Left lung (tissue), 14 donors: ENCODE measurements at places on chromosomes 2 and 18.

- DNase-seq: no peak
These were observed 47.8 kb upstream of the CREB1 start for GRCh38 chr2:207481924-207482323.

- no peak for DNase-seq
These were observed 38.6 kb upstream of the MYCN start for GRCh38 chr2:15901808-15902130.

DNA sequence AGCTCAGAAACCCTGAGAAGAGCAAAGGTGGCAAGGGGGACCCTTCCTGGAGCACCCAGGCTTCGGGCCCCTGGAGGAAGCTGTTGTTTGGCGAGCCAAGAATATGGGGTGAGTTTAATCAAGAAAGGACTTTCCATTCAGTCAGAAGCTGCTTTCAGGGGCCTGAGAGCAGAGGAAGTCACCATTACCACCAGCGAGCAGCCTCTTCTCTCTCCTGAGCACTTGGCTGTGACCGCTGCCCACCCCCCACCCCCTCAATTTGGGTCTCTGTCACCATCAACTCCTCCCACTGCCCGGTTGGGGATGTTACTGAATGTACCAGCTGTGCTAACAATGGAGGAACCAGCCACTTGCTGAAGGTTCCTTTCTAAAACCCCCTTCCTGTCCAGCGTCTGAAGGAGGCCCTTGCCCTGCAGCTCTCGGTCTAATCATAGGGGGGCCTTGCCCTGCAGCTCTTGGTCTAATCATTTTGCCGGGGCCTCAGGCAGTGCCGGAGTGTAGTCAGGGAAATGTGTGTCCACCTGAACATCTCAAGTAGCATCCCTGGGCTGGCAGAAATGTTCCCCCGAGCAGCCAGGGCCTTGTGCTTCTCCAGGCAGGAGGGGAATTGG lies 943 bp downstream of the INPP5D start:
- no peak for DNase-seq

DNA sequence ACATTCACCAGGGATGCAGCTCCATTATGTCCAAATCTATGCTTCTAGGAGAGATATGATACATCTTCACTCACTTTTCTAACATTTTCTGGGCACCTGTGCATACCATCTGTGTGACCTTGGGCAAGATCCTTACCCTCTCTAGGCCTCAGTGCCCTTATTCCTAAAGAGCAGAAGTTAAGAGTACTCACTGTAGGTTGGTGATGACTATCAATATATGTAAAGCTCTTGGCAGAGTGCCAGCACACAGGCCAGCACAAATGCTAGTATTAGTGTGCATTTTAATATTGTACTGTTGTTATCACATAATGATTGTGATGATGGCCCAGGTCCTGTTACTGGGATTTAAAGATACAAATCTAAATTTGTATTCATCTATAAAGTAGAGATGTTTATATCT lies 199.2 kb downstream of the RAD51AP2 start:
- DNase-seq: no peak

GRCh38 chr2:190582736-190583506 lies 48.4 kb upstream of the NEMP2 start:
- no peak for DNase-seq

GRCh38 chr2:79393806-79394484 lies 118.9 kb upstream of the CTNNA2 start:
- no peak for DNase-seq

DNA sequence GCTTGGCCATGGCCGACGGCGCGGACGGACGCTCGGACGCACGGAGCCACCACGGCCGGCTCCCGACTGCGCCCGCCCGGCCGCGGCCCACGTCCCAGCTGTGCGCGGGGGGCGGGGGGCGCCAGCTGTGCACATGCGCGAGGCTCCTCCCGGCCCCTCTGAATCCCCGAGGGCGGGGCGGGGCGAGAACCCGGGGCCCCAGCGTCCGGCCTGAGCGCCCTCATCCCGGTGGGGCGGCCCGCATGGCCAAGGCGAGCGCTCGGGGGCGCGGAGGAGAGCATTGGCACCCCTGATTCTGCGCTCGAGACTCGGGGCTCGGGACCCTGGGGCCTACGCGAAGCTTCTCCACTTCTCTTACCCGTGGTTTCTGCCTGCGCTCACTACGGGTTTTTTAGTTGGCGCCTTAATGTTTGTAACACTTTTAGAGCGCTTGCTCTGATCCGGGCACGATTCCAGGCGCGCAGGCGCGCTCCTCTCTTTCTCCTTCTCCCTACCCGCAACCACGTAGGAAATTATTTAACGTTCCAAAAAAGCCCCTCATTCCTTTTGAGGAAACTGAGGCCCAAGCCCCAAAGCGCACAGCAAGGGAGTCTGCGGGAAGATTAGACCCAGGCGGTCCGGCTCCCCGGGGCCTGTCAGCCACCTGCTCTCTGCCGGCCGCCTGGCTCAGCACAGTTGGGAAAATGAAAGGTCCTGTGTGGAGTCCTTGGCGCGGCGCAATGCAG lies at the start of gene PXDN:
PXDN (minus strand) TSS at position 70 of the 725 bp plus-strand sequence; CDS start at position 10, 60 bp downstream.
- DNase-seq: peak; percentile 78

GRCh38 chr2:141557329-141558095 lies 573.3 kb downstream of the LRP1B start:
- no peak for DNase-seq

- no peak for DNase-seq
These were observed 67.9 kb downstream of the TEX51 start for GRCh38 chr2:126966601-126967000.

DNA sequence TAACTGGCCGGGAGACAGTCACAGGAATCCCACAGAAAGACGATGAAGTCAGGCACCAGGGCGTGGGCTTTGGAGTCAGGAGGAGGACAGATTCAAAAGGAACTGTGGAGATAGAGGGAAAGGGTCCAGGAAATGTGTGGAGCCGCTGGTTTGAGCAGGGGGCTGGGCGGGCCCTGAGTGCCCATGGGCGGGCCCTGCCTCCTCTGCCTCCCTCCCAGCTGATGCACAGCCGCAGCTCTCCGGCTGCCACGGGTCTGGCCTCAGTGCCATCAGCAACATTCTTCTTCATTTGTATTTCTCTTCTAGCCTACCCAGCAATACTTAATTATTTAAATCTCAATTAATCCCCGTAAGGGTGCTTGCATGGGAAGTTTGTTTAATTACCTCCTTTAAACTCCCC lies 432.3 kb downstream of the NBAS start:
- no peak for DNase-seq

GRCh38 chr2:187971893-187972292 lies 319.8 kb upstream of the GULP1 start:
- DNase-seq: no peak

- DNase-seq: no peak
These were observed 241.1 kb downstream of the SMAD2 start for GRCh38 chr18:47689371-47689770.

- DNase-seq: no peak
These were observed 1622.1 kb downstream of the LRP1B start for GRCh38 chr2:140508756-140509155.

DNA sequence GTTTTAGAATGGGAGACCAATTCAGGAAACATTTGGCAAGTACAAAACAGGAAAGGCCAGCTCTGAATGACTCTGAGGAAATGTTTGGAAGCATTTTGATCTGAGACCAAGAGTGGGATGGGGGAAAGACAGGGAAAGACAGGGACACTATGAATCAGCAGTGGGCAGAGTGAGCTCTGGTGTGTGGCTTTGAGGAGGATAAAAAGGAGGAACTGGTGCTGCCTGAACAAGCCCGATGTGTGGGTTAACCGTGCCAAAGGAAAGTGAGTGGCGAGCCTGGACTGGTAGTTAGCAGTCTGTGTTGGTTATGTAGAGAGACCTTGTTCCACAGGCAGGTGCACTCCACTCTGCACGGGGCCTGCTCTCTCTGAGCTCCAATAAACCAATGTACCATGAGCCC lies 5.3 kb downstream of the MFSD6 start:
- DNase-seq: no peak

GRCh38 chr2:56185101-56185581 lies 1.4 kb downstream of the CCDC85A start:
- peak; percentile 37 for DNase-seq

DNA sequence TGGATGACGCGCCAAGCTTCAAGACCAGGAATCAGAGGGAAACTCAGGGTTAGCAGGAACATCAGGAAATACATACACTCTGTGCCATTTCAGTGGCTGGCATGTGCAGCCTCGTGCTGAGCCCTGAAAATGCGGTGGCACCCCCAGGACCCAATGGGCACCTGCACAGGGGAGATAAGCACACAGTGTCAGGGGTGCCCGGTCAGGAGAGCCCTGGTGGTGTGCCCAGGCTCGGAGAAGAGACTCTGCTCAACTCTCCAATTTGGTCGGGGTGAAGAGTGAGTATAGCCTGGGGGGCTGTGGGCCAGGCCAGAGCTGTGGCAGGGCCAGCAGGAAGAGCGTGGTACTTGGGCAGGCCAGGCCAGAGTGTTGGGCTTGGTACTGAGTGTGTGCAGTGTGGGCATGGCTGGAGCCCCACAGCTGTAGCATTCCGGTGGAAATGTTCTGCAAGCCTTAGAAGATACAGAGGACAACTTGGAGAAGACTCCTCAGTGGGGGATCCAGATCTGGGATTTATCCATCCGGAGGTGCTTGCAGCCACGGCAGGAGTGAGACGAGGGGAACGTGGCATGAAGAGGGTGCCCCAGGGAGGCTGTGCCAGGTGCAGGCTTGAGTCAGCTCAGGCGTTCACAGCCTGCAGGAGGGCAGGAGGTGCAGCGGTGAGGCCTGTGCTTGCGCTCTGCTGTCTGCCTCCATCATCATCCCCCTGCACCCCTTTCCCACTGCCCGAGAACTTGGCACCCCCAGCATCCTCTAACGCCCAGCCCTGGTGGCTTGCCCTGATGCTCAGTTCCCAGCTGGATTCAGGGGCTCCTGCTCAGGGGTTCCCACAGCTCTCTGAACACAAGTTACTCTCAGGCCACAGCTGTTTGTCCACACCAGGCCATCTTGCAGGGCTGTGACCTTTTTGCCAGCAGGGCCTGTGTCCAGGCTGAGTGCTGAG lies 451.7 kb upstream of the HS6ST1 start:
- DNase-seq: peak; percentile 57

GRCh38 chr2:195652911-195653310 lies 4.1 kb upstream of the SLC39A10 start:
- no peak for DNase-seq

DNA sequence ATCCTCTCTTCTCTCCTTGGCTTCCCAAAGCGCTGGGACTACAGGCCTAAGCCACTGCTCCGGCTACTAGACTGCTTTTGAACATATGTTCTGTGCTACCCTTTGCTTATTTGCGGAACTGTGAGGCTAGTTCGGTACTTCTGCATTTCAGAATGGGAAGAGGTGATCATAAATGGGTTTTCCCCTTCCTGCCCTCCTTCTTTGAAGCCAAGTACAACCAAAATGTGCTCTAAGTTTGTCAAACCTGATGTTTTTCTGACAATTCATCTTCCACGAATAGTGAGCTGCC lies 1.7 kb upstream of the ESCO1 start:
- no peak for DNase-seq

DNA sequence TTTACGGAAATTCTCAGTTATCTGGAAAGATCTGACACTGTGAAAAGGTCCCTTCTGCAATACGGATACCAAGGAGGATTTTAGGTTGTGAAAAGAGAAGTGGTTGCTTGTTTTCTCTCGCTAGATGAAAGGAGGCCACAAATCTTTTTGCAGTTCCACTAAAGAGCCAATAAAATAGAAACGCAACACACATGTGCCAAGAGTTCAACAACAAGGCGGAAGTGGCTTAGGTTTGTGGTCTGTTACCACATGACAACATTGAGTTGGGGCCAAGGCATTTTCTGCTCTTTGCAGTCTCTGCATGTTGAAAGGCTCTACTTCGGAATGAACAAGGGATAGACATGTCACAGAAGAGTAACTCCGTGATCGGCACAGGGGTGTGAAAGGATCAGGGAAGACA lies 115.7 kb upstream of the OSR1 start:
- no peak for DNase-seq

GRCh38 chr18:43563780-43564179 lies 286.5 kb upstream of the SYT4 start:
- no peak for DNase-seq

GRCh38 chr2:239259603-239260298 lies 141.1 kb downstream of the HDAC4 start:
- DNase-seq: no peak
